ENCODE measurements at places on chromosomes 7 and 10.
A peak's percentile ranks its signal among the peaks of the same experiment; 100 is the strongest.

DNA sequence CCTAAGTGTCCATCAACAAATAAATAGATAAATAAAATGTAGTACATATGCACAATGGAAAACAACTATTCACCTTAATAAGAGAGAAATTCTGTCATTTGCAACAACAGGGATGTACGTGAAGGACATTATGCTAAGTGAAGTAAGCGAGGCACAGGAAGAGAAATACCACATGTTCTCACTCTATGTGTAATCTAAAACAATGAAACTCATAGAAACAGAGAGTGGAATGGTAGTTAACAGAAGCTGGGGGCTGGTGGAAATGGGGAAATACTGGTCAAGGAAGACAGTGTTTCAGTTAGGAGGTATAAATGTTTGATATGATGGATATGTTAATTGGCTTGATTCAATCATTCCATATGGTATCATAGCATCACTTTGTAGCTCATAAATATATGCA lies 43.1 kb downstream of the ARL4A start:
- no peak for DNase-seq

GRCh38 chr7:23888958-23889357 lies 178.9 kb downstream of the STK31 start:
- no peak for DNase-seq

DNA sequence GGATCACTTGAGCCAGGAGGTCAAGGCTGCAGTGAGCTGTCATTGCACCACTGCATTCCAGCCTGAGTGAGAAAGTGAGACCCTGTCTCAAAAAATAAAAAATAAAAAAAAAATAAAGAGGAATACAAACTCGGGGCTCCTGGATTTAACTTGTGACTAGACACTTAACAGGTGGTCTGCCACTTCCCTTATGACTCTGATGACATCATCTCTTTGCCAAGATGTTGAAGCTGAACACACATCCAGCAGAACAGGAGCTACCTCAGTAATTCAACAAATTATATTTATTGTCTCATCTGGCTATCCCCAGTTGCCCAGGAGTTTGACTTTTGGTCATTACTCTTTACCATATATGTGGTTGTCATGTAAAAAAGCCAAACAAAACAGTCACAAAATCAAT lies 35.3 kb downstream of the NEUROD6 start:
- DNase-seq: no peak

- no peak for DNase-seq
Measured at GRCh38 chr10:49169776-49170175, 18.4 kb downstream of the TMEM273 start.

- no peak for DNase-seq
Measured at GRCh38 chr10:132566892-132567291, 29.3 kb downstream of the INPP5A start.

DNA sequence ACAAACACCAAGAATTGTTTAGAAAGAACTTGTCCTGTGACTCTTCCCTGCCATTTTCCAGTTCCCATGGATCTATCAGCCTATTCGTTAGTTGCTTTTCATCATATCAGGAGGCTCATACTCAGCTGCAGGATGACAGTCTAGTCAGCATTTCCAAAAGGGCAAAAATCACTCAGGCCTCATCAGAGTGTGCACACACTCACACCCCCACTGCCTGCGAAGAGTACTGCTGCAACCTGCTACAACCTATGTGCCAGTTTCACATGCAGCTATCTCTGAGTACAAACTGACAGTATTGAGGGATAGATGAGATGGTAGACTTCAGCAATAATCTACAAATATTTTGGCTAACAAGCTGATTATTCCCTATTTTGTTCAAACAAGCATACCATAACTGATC lies 24.2 kb downstream of the CH25H start:
- DNase-seq: no peak

GRCh38 chr10:33569702-33570101 lies 235.2 kb upstream of the NRP1 start:
- DNase-seq: no peak

GRCh38 chr7:20220293-20220761 lies 3.1 kb upstream of the MACC1 start:
- no peak for DNase-seq

- no peak for DNase-seq
Measured at GRCh38 chr10:88958721-88959120, 6.1 kb upstream of the ACTA2 start.

GRCh38 chr10:79258894-79259293 lies 88.4 kb upstream of the PPIF start:
- DNase-seq: no peak

DNA sequence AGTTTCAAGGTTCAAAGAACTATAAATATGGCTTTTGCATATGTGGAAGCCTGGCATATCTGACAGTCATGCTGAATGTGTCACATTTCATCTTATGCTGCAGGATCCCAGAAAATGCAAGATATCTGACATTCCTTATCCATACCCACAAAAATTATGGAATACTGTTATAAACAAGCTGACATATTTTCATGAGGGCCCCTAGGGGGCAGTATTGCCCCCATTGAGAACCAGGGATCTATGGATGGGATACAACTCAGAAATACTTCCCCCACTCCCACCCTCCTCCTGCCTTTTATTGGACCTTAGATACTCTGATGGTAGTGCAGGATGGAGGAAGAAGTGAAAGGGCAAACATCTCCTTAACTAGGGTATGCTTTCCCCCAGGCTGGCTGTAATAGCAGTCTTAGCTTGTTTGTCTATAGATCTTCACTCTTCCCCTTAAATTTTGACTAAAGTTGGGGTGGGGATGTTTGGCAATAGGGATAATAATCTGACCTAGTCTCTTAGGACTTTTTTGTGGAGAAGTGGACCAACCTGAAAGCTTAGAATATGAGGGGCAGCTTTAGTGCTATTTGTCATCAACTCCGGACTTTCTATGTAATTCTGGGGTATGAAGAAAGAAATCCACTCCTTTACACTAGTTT lies 3.5 kb upstream of the GNGT1 start:
- DNase-seq: no peak

DNA sequence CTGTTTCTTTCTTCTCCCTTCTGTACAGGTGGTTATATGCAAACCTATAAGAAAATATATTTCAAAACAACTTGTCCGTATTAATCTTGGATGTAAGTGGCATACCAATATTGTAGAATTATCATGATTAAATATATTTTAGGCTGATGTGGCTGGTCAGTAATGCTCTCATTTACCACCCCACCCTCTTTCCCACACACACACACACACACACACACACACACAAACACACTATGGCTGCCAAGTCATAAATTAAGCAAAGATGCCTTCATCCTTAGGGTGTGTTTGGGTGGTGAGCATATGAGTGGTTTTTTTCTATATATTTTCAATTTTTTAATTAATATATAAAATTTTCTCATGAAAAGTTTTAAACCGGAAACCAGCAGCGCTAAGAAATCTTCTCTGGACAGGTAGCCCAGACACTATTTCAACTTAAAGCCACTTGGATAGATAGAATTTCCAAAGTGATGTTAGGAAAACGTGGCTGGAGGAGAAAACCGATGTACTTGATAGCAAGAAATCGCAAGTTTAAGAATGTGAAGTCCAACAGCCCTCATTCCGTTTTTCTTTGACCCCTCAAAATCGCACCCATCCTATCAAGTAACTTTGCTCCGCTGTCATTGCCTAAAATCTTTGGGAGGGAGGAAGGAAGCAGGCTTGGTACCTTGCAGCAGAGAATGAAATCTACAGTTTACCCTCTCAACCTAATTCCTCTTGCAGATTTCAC lies 171.7 kb downstream of the FAM107B start:
- no peak for DNase-seq

GRCh38 chr10:49329146-49329505 lies 30.2 kb downstream of the C10orf71 start:
- no peak for DNase-seq

- no peak for DNase-seq
Measured at GRCh38 chr10:104415526-104416165, 62.0 kb downstream of the CFAP58 start.

DNA sequence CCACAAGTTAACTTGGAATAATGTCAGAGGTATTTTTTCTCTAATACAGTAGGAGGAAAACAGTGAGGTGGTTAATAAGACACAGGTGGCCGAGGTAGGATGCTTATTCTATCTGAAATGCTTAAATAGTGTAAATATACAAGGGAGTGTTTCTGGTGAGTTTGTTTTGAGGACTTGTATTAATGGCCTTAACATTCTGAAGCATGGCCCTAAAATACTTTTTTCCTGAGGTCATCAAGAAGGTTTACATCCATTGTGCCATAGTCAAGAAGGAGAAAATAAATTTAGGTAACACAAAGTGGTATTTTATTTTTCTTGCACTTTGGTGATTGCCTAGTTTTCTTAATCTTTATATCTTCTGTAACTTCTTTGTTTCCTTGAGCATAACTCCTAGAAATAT lies 18.8 kb downstream of the GNAI1 start:
- no peak for DNase-seq

GRCh38 chr7:45036796-45037195 lies 36.8 kb downstream of the CCM2 start:
- no peak for DNase-seq

- DNase-seq: no peak
Measured at GRCh38 chr10:64733980-64734379, 1212.8 kb downstream of the REEP3 start.

GRCh38 chr10:88114368-88114767 lies 250.9 kb downstream of the PTEN start:
- DNase-seq: peak; percentile 61

DNA sequence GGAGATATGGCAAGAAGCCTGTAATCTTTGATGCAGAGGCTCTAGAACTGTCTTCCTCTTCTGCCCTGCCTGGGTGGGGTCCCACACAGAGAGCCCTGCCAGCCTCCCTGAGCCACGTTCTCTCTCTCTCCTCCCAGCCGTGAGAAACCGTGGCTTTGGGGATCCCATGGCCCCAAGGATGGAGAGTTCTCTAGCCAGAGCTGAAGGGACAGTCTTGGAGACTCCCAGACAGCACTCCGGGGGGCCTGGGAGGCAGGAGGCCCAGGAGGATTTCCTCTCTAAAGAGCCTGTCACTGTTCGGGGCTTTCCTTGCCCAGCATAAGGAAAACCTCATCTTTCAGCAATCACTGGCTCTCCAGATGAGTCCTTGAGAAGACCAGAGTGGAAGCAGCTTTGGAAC lies 227.1 kb downstream of the ARHGAP12 start:
- DNase-seq: no peak

- no peak for DNase-seq
Measured at GRCh38 chr7:128799451-128799850, 7.7 kb downstream of the CCDC136 start.

DNA sequence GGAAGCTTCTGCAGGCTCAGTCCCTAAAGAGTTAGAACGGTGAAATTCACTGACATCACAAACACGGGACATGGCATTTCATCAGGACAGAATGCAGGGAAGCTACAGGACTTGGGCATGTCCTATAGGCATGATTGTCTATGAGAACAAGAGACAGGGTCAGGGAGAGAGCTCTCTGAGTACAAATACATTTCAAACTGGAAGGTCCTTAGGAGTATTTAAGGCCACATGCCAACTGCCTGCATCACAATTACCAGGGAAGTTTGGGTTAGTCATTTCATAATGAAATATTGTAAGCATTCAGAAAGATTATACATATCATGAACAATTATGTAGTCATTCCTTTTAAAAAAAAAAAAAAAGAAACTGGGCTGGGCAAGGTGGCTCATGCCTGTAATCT lies 71.3 kb downstream of the CREB3L2 start:
- DNase-seq: no peak

GRCh38 chr10:3464760-3465405 lies 292.3 kb upstream of the PITRM1 start:
- no peak for DNase-seq

DNA sequence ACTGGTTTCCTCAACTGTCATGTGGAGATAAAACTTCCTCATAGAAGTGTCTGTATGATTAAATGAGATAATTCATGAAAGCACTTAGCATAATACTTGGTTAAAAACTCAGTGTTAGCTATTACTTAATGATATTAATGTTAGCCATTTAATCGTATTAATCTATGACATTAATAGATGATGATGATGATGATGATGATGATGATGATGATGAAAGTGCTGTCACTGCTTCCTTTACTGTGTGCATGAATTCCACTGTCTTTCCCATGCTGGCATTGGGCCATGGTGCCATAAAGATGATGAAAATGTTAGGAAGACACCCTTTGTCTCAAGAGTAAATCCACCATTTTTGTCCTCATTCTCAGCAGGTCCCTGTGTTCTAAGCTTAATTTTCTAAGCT lies 75.8 kb downstream of the VPS50 start:
- no peak for DNase-seq

DNA sequence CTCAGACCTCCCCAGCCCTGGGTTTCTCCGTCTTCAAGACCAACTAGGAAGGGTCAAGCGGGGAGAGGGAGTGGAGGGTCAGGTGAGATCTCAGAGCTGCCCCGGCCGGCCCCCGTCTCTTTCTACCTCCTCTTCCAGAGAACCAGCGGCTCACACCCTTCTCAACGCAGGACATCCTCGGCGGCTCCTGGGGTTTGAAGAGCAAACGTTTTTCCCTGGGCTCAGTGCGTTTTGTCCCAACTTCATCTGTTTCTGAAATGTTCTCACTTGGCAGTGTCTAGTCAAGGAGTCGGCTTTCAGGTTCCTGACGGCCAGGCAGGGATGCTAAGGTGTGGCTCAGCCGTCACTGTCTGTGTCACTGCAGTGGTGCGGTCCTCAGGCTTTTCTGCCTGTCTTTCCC lies 416.4 kb upstream of the FOXK1 start:
- DNase-seq: no peak

GRCh38 chr7:155835446-155836215 lies 23.4 kb upstream of the SHH start:
- no peak for DNase-seq

DNA sequence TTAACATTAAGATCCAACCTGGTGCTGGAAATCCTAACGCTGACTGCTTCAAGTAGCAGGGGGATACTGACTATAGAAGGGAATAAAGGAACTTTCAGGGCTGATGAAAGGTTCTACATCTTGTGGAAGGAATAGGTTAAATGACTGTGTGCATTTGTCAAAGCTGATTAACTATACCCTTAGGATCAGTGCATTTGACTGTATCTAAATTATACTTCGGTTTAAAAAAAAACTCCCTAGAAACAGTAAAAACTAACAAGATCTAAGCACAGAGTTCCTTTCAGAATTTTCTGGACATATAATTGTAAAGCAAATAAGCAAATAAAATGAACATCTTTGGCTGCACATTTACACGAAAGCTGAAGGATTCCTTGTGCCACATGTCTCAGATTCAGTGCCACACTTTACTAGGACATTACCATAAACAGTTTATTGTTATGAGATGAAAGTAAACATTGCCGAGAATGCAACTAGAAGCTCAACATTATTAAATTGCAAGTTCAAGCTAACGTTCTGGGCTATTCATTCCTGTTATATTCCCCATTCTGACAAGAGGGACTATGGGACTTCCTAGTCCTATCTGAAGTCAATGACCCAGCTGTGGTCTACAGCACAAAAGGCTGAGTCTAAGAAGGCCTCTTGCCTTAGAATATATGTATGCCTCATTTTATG lies 20.7 kb downstream of the ANK3 start:
- no peak for DNase-seq

Data from GDM1 (cell line).